ENCODE measurements at places on chromosomes 5 and 9.

DNA sequence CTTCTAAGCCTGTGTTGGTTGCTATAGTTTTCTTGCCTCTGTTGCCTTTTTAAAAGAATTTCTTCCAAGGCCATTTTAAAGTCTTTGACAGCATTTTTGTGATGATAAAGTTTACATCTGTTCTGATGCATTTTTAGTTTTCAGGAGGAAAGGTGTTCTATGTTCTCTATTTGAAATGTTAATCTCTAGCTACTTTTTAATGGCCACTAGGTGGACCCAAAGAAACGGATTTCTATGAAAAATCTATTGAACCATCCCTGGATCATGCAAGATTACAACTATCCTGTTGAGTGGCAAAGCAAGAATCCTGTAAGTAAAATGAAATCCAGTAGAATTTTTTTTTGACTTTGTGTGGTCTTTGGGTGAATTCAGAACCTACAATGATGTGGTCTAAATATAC is 60.2 kb downstream of the MELK start:
- no peak for DNase-seq

DNA sequence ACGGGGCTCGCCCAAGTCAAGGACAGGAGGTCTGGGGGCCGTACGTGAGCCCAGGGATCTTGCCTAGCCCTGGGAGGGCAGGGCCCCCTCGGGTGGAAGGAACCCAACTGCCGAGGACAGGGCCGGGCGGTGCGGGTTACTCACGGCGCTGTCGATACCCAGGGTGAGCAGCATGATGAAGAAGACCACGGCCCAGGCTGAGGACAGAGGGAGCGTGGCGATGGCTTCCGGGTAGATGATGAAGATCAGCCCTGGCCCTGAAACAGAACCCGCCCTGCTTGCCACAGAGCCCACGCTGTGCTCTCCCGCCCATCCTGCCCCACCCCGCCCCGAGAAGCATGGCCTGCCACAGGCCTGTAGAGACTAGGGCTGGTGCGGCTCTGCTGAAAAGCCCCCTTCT is 34.1 kb downstream of the SLC6A3 start:
- DNase-seq = no peak

GRCh38 chr9:110105107-110105506 is 102.9 kb downstream of the C9orf152 start:
- DNase-seq = no peak

- DNase-seq = no peak
These were observed 694 bp upstream of the PHPT1 start for GRCh38 chr9:136848393-136849037.

DNA sequence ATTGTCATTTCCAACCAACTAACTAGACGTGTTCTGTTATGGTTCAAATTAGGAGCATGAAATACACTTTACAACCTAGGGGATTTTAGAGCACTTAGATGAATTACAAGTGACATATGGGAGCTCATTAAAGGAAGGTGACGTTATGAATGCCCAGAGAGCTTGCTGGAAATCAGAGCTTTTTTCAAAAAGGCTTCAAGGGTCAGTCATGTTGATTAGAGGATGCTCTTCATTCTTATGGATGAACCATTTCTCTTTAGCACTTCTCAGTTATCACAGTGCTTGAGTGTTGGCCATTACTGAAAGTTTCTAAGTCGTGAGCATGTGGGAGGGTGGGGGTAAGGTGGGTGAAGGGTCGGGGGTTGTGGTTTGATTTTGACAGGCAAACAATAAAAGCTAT is 1245.5 kb upstream of the DMAC1 start:
- no peak for DNase-seq

DNA sequence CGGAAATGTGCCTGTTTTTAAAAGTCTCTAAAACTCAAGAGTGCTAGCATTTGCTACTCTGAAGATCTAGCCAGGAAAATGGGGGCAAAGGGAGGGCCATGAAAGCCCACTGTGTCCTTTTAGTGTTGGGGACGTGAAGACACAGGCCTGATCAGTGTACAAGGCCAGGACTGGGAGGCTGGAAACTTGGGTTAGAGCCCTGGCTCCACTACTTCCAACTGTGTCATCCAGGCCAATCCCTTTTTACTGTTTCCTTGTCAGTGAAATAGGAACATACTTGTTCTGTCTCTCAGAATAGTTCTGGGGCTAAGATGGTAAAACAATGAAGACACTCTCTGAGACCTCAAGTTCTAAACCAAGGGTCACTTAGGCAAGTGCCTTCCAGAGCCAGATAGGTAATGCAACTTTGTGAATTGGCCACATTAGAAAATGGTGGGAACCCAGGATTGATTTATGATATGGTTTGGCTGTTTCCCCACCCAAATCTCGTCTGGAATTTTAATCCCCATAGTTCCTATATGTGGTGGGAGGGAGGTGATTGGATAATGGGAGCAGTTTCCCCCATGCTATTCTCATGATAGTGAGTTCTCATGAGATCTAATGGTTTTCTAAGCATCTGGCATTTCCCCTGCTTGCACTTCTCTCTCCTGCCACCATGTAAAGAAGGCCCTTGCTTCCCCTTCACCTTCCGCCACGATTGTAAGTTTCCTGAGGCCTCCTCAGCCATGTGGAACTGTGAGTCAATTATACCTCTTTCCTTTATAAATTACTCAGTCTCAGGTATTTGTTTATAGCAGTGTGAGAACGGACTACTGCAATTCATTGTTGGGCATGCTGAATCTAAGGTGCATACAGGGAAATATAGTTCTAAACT is 30.4 kb upstream of the B4GALT1 start:
- no peak for DNase-seq

DNA sequence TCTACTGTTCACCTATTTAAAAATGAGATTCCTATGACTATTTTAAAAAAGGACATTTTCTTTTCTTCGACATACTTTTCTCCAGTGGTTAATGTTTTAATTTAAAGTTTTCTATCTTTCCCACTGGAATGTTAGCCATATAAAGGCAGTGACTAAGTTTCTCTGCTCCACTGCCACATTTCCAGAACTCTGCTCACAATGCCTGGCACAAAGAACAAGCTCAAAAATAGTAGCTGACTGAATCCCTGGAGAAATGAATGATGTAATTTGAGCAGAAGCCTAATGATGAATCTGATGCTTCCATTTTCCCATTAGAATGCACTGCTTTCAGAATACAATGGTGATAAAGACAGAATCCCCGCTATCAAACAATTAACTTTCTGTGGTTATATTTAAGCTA is 817.8 kb downstream of the MTRR start:
- no peak for DNase-seq

DNA sequence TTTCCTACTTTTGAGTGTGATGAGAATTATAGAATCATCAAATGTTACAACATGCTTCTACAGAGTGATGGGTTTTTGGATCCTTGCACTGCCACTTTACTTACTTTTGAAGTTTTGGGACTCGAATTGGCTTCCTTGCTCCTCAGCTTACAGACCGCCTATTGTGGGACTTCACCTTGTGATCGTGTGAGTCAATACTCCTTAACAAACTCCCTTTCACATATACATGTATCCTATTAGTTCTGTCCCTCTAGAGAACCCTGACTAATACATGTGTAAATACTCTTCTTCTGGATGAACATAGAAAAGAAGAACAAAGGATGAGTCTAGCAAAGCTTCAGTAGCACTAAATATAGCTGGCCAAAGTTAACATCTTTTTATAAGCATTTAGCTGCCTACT is 98.7 kb upstream of the PDE4D start:
- DNase-seq = no peak

GRCh38 chr9:89508951-89509615 is 11.2 kb upstream of the SEMA4D start:
- no peak for DNase-seq

DNA sequence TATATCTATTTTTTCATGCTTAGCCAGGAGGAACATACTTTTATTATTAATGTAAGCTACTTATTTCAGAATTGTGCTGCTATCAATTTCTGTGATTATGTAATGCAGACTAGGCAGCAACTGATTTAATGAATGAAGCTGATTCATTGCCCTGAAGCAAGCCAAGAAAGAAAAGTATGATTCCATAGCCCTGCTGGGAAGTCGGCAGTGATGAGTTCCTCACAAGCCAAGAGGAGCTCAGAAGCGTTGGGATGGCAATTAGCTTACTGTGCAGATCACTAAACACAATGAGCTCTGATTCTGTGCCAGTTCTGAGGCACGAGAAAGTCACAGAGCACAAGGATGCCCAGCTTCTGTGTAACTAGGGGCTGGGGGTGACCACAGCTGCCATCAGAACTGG is 254.3 kb upstream of the KLF9 start:
- DNase-seq = no peak

- no peak for DNase-seq
These were observed 58.9 kb upstream of the CNTLN start for GRCh38 chr9:17075758-17076485.

DNA sequence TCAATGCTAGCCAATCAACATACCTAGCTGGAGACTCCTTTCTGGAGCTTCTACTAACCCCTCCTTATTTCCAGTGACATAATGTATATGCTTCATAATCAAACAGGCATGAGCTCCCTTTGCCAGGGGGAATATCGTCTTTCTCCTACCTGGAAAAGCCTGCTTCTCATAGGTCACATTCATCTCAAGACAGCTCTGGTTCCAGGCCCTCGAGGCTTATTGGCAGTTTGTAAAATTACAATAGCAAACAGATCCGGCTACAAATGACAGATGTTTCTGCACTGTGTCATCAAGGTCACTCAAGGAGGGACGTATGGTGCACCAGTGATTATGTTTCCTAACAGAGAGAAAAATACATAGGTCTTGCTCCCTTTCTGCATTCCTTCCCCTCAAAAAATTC is 140.0 kb downstream of the SAXO1 start:
- no peak for DNase-seq

- DNase-seq = no peak
These were observed 500.0 kb downstream of the DIRAS2 start for GRCh38 chr9:90142580-90142979.

DNA sequence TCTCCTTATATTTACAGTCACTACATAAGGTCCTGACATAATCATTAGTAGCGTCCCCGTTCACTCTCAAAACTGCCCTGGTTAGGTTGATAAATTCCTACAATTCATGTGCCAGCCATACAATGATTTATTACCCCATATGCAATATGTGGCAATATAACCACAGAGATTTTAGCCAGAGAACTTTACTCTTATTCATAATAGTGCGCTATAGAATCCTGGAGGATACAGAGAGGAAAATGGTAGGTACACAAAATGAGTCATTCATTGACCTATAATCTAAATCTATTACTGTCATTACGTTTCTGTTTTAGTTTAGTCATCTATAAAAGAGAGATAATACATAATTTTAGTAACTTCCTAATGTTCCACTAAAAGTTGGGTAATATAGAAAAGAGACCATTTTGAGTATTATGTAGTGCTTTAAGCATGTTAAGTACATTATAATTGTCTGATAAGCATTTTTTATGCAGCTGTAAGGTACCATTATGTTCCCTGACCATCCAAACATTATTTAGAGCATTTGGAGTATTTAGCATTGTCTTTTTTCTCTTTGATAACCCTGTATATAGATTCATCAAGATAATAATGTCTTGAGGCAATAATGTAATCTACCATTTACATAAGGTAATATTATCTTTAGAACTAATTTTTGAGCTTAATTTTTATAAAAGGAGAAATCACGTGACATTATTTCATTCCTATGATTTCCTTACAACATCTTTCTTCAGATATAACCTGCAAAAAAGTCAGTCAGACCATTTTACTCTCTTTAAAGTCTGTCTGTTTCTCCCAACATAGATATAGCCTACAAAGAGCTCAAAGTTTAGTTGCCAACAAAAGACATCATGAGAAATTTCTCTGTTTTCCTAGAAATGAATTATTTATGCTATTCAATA is 655.5 kb upstream of the ZNF608 start:
- no peak for DNase-seq

- DNase-seq = no peak
These were observed 21.0 kb upstream of the GSN start for GRCh38 chr9:121246821-121247561.

DNA sequence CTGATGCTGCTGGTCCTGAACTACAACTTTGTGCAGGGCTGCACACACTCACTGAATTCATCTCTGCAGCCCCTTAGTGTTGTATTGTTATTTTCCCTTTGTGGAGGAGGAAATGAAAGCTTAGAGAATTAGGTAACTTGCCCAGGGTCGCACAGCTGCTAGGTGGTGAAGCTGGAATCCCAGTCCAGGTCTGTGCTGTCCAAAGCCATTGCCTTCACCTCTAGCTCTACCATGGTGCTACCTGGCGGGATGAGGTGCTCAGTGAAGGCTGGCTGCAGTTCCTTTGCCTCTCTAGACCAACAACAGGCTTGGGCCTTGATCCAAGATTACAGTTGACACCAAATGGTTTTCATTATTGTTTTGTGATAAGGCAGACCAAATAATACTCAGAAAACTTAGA is 177.8 kb upstream of the PITX1 start:
- DNase-seq = no peak

DNA sequence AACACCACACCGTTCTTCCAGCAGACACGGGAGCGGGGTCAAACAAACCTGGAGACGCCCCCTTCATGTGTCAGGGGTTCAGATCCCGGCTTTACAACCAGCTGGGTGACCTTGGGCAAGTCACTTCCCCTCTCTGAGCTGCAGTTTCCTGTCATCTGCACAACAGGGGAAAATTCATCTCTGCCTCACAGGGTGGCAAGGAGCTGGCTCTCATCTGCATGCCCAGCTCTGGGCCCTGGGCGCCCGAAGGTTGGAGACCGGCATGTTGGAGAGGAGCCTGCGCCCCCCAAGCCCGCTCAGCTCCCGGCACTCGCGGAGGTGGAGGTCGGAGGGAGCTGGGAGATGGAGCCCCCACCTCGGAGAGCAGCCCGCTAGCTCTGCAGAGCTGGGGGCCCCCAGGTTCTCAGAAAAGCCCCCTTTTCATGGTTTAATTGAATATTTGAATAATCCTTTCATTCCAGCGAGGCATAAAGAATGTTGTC is 20.4 kb downstream of the NR5A1 start:
- no peak for DNase-seq

GRCh38 chr5:78662323-78662722 is 13.8 kb upstream of the LHFPL2 start:
- no peak for DNase-seq

DNA sequence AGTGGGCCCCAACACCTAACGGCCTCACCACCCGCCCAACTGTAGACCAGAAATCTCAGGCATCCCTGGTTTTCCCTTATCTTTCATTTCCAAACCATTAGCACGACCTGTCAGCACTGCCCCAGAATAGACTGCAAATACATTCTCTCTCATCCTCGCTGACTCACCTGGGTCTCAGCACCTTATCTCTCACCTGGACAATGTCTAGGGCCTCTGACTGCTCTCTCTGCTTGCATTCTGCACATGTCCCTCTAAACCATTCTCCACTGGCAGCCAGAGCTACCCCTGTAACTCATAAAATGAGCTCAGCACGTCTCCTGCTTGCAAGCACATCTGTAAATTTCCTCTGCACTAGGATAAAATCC is 12.7 kb downstream of the CKMT2 start:
- DNase-seq = no peak

DNA sequence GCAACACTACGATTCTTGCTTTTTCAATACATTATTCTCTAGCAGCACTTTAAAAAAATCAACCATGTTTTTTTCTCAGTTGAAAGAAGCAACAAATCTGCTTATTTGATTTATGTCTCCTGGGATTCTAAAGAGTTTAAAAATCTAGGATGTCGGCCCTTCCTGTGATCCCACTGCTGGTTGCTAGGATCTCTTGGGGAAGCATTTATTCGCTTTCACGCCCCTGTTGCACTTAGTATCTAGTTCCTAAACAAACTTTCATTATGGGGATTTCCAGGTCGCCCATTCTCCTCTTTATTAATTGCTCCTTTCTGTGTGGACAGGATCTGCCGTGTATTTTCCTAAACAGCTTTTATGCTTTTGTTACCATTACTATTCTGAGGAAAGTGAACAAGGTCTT is 313.5 kb downstream of the AGTPBP1 start:
- DNase-seq = no peak
